ENCODE measurements at places on chromosomes 1 and 21. TPM values are rescaled to one million over a fixed set of nuclear protein-coding genes. Genes with fewer than 3 reads are reported as not detected.

DNA sequence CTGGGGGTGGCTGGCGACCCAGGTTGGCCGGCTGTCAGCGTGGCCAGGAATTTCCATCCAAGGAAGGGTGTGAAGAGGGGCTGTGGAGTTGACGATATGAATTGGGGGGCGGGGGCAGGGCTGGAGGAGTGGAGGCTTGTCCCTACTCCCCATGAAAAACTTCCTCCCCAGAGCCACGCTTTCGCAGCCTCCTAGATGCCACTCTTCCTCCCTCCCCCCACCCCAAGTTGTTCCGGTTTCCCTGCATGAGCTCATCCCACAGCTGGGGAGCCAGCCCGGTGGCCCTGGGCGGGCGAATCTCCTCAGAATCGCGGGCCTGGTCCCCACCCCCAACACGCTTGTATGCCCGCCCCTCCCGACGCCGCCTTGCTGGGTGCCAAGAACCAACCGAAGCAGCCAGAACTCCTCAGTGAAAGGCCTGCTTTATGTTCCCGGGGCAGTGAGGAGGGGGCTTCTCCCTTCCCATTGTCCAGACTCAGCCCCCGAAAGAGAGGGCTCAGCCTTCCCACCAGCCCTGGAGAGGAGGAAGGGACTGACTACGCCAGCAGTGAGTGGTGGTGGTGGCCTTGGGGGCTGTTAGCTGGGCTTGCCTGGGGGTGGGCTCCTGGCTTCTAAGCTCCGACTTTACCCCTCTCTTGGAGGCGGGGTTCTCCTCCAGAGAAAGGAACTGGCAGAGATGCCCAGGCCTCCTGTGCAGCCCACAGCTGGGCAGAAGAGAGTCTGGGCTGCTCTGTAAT is 1.8 kb upstream of the CSMD2 start:
- DNase-seq, result no peak

DNA sequence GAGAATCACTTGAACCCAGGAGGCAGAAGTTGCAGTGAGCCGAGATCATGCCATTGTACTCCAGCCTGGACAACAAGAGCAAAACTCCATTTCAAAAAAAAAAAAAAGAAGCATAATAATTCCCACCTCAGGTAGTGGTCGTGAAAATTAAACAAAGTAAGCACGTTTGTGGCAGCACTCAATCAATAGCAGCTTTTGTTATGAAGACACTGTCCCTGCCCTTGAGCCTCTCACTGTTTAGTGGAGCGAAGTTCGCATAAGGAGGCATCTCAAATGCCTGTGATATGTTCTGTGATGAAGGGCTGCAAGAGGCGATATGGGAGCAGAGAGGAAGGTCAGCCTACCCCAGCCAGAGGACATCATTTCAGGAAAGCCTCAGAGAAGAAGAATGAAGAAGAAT is 43.8 kb upstream of the RASAL2 start:
- no peak for DNase-seq

DNA sequence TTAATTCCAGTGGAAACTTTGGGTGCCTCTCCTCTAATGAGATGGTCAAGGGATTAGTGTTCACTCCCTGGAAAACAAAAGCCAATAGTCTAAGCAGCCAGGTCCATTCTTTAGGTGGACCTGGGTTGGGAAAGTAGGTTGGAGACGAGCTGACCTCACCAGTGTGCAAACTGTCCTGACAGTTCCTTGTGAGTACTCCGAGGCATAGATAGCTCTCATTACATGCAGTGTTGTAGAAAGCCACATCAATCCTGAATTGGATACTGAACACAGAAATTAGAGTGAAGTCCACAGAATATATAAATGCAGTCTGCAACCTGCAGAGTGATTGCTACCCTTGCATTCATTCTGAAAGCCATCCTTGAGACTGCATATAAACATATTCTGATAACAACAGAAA is 675.1 kb upstream of the CXADR start:
- DNase-seq, result no peak

Gene SH2D1B
- not detected for total RNA-seq

Gene AKNAD1
- total RNA-seq, result not detected

Gene SPRR1A
- total RNA-seq, result not detected
